Foreskin keratinocyte (primary cell): ENCODE measurements at places on chromosomes 7 and 10. TPM values are rescaled to one million over a fixed set of nuclear protein-coding genes. Genes with fewer than 3 reads are reported as not detected.
A peak's percentile ranks its signal among the peaks of the same experiment; 100 is the strongest.

DNA sequence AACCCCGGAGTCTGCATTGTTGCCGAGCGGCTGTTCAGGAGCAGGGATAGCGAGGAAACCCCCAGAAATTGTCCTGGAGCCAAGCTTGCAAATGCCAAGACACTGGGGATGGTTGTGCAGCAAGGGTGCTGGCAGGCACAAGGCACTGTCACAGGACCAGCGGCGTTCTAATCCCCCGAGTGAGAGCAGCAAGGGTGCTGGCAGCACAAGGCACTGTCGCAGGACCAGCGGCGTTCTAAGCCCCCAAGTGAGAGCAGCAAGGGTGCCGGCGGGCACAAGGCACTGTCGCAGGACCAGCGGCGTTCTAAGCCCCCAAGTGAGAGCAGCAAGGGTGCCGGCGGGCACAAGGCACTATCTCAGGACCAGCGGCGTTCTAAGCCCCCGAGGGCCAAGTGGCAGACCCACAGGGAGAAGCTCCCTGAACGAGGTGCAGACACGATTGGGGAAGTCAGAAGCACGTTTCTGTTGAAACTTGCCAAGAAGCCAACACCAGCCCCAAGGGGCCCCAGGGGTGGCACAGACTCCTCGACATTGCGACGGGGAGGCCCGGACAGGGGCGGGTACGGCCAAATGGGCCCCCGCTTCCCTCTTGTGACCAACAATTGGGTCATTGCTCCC lies 40.4 kb upstream of the INPP5A start:
- DNase-seq, result no peak

GRCh38 chr10:91604553-91605534 lies 28.0 kb downstream of the PPP1R3C start:
- DNase-seq, result peak; percentile 75

The STAMBPL1 gene
- polyA plus RNA-seq, result 4.6 and 6.8 TPM in 2 replicates

DNA sequence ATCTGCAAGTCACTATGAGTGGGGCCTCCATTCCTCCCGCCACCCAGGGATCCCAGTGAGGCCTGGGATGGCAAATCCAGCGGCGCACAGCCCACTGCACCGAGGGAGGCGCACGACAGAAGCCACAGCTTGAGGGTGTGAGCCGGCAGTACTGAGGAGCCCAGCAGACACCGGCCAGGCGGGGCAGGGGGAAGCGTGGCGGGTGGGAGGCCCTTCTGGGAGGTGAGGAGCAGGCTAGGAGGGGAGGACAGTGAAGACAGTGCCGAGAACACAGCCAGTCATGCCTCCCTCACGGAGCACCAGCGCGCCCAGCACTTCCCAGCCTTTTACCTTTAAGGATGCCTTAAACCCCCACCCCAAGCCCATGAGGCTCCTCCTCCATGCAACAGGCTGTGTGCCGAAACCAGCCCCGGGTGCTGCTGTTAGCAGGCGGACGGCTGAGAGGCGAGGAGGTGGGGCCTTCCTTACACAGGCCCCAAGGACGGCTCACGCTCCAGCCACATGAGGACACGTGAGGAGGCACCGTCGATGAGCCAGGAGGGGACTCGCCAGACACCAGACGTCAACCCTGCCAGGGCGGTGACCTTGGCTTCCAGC lies 258.5 kb downstream of the PTPRN2 start:
- no peak for DNase-seq

DNA sequence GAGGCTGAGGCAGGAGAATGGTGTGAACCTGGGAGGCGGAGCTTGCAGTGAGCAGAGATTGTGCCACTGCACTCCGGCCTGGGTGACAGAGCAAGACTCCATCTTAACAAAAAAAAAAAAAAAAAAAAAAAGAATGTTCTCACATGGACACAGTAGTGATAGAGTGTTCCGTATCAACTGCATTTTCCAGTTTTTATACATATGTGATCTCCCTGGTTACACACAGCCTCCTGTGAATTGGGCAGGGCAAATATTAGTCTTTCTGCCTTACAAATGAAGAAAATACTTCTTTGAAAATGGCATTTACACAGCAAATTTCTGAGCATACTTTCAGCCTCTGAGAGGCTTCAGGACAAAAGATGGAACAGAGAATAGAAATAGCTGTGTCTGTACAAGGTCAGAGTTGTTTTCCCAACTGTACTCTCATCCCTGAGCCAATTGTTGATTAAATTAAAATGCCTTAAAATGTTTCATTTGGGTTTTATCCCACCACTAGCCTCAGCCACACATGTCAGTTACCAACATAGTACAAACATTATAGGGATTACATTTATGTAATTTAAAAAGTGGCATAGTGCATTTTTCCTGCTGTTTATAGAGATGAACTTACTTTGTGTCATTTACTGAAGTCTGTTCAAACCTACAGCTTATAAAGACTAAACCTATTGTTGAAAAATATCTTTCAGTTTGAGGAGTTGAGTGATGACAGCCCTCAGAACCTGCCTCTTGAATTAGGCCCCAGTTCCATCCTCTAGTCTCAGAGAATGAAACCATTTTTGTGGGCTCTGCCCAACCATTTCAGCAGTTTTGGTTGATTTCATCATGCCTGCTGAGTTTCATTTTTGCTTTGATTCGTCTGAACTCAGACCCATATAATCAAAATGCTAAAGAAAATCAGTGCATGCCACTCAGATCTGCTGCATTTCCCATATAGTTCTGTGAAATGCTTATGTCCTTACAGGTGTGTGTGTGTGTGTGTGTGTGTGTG lies 609.4 kb upstream of the C7orf33 start:
- DNase-seq, result no peak
